ENCODE measurements at places on chromosomes 3 and 15. TPM values are rescaled to one million over a fixed set of nuclear protein-coding genes. Genes with fewer than 3 reads are reported as not detected.

The TARS3 gene
- total RNA-seq = 3.3 TPM

The FAM98B gene
- total RNA-seq = 7.4 TPM

The PPP2R3A gene
- 8.5 TPM for total RNA-seq

The CCR2 gene
- total RNA-seq = 2.7 TPM

The CDCP1 gene
- total RNA-seq = 14.2 TPM

- H3K36me3 ChIP-seq = no peaks in the 10 kb centered on the region
- peak overlapping the region; percentile 71 for H3K4me3 ChIP-seq
- peaks cover 4% of the 10 kb centered on the region for H3K4me1 ChIP-seq
- DNase-seq = no peak
- H3K27ac ChIP-seq = peak overlapping the region; percentile 100
Observed at GRCh38 chr3:12663401-12663935, 449 bp downstream of the RAF1 start.

DNA sequence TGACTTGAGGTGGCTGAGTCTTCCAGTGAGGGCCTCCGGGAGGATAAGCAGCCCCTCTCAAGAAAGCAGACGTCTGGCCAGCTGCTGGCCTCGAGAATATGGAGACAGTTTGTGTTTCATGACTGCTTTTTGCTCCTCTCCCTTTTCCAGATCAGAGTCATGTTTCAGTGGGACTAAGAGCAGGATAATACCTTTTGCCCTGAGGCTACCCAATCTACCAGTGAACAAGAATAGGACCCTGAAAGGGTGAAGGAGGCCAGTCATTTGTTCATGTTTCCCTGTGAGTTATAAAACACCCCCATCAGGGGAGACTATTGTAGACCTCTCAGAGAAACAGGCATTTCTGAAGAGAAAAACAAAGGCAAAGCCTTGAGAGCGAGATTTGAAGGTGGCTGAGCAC is 137.4 kb downstream of the RYR3 start:
- no peak overlapping the region for H3K27ac ChIP-seq
- no peaks in the 10 kb centered on the region for H3K27me3 ChIP-seq
- H3K4me1 ChIP-seq = no peaks in the 10 kb centered on the region
- H3K36me3 ChIP-seq = no peaks in the 10 kb centered on the region
- no peak for DNase-seq

GRCh38 chr15:74060251-74060650 is 22.1 kb downstream of the GOLGA6A start:
- H3K4me3 ChIP-seq = no peak overlapping the region
- no peaks in the 10 kb centered on the region for H3K27me3 ChIP-seq
- H3K4me1 ChIP-seq = no peaks in the 10 kb centered on the region
- DNase-seq = no peak
- H3K36me3 ChIP-seq = no peaks in the 10 kb centered on the region
- no peak overlapping the region for H3K27ac ChIP-seq

DNA sequence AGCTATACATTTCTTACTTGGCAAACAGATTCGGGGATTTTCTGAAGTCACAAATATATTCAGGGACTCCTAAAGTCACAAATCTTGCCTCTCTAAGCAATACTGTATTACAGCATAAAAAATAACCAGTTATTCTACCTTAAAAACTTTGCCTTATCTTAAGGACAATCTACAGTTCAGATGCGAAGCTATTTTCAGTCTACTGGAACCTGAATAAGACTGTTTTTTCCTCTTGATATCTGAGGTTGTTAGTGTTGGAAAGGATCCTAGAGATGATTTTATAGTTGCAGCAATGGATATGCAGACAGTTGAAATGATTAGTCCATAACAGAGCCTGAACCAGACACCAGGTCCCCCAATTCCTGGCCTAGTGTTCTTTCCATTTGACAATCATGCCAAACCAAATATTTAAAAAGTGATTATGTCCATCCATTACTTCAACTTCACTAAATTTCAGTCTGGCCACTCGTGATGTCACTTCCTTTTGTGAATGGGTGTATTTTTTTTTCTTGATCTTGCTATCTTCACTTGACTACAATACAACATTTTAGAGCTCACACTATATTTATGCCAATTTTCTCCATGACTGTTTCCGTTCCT is 1.8 kb downstream of the HDGFL3 start:
- H3K4me1 ChIP-seq = no peaks in the 10 kb centered on the region
- H3K36me3 ChIP-seq = no peaks in the 10 kb centered on the region
- no peaks in the 10 kb centered on the region for H3K27me3 ChIP-seq
- DNase-seq = no peak
- peak overlapping the region; percentile 92 for H3K27ac ChIP-seq
- H3K4me3 ChIP-seq = peak overlapping the region; percentile 82

DNA sequence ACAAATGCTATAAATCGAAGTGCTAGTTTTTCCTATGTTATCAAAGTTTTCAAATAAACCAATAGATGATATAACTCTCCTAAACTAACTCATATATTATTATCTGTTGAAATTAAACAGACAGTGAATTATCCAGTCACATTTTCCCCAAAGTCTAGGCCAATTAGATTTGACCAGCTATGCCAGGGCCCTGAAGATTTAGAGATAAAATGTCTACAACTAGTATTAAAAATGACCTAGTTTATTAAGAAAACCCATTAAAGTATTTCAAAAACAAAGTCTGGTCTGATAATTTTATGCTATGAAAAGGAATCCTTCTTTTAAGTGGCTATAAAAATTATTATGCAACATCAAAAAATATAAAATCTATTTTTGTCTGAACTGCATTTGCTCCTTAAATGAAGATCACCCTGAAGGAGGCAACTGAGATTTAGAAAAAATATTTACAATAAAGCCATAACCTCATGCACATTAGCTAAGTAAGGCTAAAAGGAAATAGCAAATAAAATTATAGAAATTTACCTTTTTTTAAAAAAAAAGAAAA is 83.4 kb upstream of the MEX3B start:
- H3K4me3 ChIP-seq = no peak overlapping the region
- H3K36me3 ChIP-seq = no peaks in the 10 kb centered on the region
- peaks cover 13% of the 10 kb centered on the region for H3K4me1 ChIP-seq
- no peak for DNase-seq
- H3K27me3 ChIP-seq = no peaks in the 10 kb centered on the region

DNA sequence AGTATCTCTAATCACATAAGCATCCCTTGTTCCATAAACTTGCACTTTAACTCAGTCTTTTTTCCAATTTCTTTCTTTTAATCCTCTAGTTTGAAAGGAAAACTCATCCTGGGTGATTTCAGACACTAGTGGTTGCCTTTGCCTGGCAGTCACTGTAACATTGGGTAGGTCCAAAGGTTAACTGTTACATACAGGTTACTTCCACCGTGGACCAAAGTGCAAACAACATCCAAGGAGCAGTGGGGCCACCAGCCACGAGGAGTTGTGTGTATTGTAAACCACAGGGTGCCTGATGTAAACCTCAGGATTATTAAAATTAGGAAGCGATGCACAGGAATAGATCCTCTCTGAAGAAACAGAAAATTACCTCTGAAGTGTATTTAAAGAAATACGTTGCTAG is 75.0 kb downstream of the HCN4 start:
- H3K27me3 ChIP-seq = no peaks in the 10 kb centered on the region
- H3K4me3 ChIP-seq = no peak overlapping the region
- no peaks in the 10 kb centered on the region for H3K4me1 ChIP-seq
- no peak for DNase-seq
- no peaks in the 10 kb centered on the region for H3K36me3 ChIP-seq
- H3K27ac ChIP-seq = no peak overlapping the region

DNA sequence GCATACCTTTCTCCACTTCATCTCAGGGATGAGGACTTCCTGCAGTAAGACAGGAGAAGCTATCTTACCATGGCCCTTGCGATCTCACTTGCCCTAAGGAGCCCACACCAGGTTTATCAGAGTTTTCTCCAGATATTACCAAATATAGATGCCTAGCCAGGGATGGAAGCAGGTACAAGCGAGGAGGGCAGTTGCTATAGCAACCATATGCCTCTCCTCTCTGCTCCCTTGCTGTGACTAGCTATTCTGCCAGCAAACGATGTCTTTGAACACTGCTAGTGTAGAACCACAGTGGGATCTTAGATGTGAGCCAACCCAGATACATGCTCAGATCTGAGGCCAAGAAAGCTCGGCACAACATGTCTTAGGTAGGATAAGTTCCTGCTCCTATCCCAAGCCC is 33.9 kb downstream of the GRAMD2A start:
- no peaks in the 10 kb centered on the region for H3K4me1 ChIP-seq
- H3K4me3 ChIP-seq = no peak overlapping the region
- no peaks in the 10 kb centered on the region for H3K36me3 ChIP-seq
- no peaks in the 10 kb centered on the region for H3K27me3 ChIP-seq

All from uterus (tissue), 4 donors.